ENCODE measurements at places on chromosomes 5 and 9.
A peak's percentile ranks its signal among the peaks of the same experiment; 100 is the strongest.

DNA sequence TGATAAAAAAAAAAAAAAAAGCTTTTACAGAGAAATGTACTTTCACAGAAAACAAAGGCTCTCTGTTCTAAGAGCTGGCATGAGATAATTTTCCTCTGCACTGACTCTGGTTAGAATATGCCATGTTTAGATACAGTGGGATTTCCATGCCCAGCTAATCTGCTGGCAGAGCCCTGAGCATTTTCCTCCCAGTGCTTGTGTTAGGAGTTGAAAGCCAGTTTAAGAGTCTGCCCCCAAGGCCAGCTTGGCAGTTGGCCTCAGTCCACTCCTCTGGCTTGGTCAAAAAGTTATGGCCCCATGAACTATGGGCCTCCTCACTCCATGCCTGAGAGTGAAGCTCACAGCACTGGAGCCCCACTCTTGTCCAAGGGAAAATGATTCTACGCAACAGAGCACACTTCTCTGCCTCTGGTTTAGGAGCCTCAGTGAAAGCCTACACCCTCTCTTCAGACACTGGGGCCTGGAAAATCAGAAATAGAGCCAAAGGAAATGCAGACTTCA is 21.9 kb downstream of the MOCS2 start:
- no peak for DNase-seq

DNA sequence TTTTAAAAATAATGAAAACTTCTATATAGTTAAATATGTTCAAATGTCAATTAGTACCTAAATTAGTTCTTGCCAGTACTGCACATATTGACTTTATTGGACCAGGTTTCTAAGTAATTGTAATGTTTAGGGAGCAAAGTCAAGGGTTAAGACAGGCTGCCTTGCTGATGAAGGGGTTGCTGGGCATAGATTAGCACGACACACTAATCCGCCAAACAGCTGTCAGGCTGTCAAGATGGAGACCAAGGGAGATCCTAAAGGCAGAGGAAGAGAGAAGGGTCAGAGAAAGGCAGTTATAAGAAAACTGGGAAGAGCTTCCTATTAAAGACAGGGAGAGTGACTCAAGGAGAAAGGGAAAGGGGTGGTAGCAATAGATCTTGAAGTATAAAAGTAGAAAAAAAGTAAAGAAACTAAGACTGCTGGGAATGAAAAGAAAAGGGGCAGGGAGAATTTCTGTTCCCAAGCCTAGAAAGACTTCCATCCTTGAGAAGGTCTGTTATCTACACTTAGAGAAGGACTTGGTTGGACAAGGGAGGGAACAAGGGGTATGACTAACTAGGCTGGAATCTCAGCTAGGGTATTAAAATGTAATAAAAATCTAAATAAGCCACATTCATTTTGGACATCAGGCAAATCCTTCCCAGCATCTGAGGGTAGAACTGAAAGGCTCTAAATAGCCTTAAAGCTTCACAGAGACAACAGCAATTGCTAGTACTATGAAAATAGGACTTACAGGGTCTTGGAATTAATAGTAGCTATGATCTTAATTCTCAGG is 188.7 kb downstream of the FBXL17 start:
- no peak for DNase-seq

- no peak for DNase-seq
Measured at GRCh38 chr5:110038297-110038997, 348.7 kb downstream of the MAN2A1 start.

- no peak for DNase-seq
Measured at GRCh38 chr5:180599981-180600553, 8.8 kb upstream of the SCGB3A1 start.

- DNase-seq, result no peak
Measured at GRCh38 chr9:127451858-127452656, 747 bp downstream of the LRSAM1 start.

- DNase-seq, result no peak
Measured at GRCh38 chr9:19656704-19657103, 132.1 kb downstream of the SLC24A2 start.

GRCh38 chr5:124236361-124237205 is 509.9 kb downstream of the ZNF608 start:
- DNase-seq, result no peak

DNA sequence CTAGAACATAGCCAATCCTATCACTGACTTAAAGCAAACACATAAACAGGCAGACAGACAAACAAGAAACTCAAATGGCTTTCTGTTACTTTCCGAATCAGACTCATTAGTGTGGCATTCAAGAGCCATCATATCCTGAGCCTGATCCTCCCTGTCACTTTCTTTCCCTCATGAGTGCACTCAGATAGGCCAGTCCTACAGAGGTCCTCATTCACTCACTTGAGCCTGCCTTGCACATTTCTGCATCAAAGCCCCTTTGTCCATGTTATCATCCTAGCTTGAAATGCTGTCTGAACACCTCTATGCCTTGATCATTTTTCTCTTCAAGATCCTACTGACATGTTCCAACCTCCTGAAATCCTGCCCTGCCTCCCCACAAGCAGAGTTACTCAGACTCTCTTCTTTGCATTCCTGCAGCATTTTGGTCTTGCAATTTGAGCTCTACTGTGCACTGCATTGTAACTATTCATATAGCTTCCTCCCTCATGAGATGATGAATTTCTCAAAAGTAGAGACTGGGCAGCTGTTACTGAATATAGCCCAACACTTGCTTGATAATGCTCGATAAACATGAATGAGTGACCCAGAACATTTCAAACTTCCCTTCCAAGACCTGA is 126.9 kb downstream of the PALM2AKAP2 start:
- DNase-seq, result no peak

- no peak for DNase-seq
Measured at GRCh38 chr5:10329446-10329819, 21.7 kb upstream of the CMBL start.

- peak; percentile 82 for DNase-seq
Measured at GRCh38 chr9:114385397-114386181, 2.2 kb downstream of the AKNA start.

DNA sequence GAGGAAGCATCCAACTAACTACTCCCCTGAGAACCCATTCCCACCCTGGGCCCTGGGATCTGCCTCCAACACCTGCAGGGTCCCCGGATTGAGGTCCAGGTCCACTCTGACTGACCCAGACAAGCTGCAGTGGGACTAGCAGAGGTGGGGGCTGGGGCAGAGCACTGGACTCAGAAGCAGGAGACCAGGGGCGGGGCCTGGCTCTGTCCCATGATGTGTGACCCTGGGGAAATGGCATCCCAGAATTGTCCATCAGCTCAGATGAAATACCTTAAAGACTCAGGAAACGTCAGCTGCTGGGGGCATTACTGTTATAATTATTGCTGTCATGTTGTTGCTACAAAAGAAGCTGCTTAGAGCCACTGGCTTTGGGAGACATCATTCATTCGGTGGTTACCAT is 202.4 kb downstream of the C9orf50 start:
- no peak for DNase-seq

GRCh38 chr5:75617736-75618352 is 6.6 kb downstream of the ANKDD1B start:
- no peak for DNase-seq

- DNase-seq, result no peak
Measured at GRCh38 chr5:1997640-1998347, 115.1 kb upstream of the IRX4 start.

DNA sequence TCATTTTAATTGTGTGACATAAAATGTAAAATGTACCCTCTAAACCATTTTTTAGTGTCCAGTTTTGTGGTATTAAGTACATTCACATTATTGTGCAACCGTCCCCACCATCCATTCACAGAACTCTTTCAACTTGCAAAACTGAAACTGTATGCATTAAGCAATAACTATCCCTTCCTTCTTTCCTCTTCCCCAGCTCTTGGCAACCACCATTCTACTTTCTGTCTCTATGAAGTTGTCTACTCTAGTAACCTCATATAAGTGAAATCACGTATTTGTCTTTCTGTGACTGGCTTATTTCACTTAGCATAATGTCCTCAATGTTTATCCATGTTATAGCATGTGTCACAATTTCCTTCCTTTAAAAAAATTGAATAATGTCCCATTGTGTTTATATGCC is 142.4 kb downstream of the C9orf152 start:
- no peak for DNase-seq

- DNase-seq, result no peak
Measured at GRCh38 chr9:107312376-107313050, 29.4 kb downstream of the RAD23B start.

DNA sequence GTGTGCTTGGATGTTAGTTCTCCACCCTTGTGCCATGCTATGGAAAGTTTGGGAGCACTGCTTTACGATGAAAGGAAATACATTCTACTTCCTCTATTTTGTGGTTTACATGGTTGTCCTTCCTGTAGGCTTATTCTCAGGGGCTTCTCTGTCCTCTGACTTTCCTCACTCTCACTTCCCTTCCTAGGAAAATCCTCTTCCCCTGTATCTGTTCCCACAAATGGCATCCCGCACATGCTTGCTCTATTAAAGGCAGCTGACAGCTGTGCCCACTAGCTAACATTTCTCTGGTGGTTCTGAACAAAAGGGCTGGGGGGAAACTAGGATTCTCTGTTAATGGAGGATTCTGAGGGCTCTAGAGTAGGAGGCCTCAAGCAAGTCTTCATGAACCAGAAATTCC is 52.4 kb downstream of the FAM170A start:
- no peak for DNase-seq

GRCh38 chr9:76101947-76102346 is 211.5 kb downstream of the PCSK5 start:
- DNase-seq, result no peak

- DNase-seq, result no peak
Measured at GRCh38 chr5:36158144-36158543, 6.2 kb downstream of the SKP2 start.

DNA sequence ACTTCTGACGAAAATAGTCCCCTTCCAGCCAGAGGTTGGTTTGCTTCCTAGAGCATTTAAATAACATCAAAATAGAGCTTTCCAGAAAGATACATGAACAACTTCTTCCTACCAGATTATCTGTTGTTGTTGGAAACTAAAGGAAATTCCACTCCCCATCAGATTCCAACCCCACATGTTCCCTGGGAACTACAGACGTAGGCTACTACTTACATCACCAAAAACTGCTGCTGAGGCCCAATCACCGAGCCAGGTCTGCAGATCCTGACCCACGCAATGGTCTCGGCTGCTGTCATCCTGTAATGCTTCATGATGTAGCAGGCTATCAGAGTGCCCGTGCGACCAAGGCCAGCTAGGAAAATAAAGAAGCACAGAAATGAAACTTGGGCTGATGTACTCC is 73.4 kb downstream of the HABP4 start:
- no peak for DNase-seq

DNA sequence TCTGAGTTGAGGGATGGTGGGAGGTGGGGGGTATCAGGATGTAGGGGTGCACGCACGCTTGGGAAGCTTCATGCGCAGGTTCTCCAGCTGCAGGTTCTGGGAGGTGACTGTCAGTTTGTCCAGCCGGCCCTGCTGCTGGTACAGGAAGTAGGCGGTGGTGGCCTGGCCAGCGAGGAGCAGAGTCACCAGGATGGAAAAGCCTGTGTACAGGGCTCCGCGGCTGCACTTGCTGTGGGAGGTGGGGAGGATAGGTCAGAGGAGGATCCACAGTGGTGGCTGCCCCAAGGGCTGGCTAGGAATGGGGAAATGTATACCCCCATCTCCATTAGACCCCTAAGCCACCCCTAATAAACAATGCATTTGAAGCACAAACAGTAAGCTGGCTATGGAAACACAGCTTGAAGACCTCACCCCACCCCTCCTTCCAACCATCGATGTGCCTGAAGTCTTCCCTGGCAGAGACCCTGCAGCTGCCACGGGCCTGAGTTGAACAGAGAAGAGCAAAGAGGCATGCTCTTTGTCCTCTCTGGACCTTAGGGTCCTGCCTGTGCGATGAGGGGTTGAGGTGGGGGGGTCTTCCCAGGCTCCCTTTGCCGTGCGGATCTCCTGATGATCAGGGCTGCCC is 5.5 kb downstream of the CD74 start:
- no peak for DNase-seq

DNA sequence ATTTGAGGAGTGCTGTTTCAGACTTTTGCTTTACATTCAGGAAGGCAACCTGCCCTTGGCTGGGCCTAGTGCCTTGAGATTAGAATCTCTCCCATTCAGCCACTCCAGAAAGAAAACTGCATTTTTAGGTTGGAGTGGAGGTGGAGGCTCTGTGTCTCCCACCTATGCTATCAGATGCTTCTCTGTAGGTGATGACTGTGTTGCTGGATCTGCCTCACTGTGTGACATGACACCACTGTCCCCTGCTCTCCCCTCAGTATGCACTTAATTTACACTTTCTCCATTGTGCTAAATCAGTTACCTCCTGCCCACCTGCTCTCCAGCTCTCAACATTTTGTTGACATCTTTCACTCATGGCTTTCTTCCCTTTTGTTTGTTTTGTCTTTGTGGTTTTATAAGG is 265.8 kb downstream of the TENT4A start:
- no peak for DNase-seq

- DNase-seq, result peak; percentile 32
Measured at GRCh38 chr9:88173378-88173999, 35.2 kb upstream of the SPATA31C2 start.

GRCh38 chr5:59416026-59416425 is 477.5 kb downstream of the PDE4D start:
- no peak for DNase-seq

GRCh38 chr9:76878933-76879332 is 27.0 kb downstream of the PRUNE2 start:
- DNase-seq, result no peak

GRCh38 chr5:115069087-115069968 is 100.4 kb downstream of the TRIM36 start:
- DNase-seq, result no peak

- DNase-seq, result no peak
Measured at GRCh38 chr9:98083061-98083501, 26.5 kb downstream of the NANS start.

GRCh38 chr5:154302161-154302560 is 111.6 kb downstream of the GALNT10 start:
- no peak for DNase-seq

DNA sequence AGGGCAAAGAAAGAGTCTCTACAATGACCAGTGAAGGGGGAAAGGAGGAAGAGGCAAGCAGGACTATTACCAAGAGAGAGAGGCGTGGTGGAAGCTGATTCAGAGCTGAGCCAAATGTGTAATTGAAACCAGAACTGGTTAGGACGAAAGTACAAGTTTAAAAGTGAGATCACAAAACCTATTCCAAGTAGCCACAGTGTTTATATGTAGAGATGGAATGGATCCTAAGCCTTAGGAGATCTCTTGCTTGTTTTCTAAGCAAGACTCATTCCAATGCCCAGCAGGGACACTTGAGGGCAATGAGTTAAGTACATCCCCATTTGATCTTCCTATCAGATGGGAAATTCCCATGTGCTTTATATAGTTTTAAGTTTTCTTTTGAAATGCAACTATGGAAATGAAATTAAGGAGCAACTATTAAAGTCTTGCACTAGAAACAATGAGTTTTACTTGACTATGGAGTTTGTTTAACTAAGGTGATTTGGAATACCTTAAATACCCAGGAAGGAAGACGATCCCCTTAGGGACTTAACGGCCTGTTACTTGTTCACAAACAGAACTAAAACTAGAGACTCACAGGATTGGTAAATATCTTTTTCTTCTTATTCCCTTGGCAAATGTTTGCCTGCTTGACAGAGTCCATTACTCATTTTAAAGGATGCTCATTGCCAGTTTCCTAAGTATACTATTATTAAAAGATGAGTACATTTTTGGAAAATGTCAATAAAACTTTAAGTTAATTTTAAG is 51.1 kb upstream of the SNX2 start:
- no peak for DNase-seq
